K562 (cell line): ENCODE measurements at places on chromosomes 11 and 22.

DNA sequence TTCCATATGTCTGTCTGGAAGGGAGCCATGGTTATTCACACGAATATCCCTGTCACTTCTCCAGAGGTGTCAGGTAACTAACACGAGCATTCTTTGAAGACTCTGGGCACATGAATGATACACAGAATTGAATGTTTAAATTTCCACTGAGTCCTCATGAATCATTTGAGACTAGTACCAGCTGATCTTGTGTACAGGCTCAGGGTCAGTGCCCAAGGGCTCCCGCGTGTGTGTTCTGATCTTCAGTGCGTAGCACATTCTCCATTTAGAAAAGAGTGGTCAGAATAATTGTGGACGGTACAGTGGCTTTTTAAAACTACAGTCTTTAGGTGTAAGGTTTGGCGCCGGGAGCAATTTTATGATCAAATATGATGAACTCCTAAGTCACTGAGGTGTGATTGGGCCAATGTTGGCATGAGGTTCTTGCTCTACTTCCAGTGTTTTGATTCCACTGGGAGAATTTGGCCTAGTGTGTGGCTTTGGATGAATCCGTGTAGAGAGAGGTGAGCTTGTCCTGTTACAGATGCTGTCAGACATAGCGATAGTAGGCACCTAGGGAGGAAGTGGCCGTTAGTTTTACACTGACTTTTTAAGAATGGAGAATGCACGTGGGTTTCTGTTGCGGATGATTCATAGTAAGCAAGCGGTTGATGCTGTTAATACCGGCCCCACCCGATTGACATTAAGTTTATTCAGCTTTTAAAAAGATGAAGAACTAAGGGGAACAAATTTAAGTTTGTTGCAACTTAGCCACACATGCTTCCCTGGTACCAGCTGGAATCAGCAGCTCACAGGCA lies 22.2 kb downstream of the NUP50 start:
- no peaks in the 10 kb centered on the region for H3K4me1 ChIP-seq
- peaks cover 49% of the 10 kb centered on the region; the same call in 2 of the 3 replicates for H3K36me3 ChIP-seq
- no peak overlapping the region for H3K27ac ChIP-seq
- no peak overlapping the region for H3K4me3 ChIP-seq
- no peak for DNase-seq

DNA sequence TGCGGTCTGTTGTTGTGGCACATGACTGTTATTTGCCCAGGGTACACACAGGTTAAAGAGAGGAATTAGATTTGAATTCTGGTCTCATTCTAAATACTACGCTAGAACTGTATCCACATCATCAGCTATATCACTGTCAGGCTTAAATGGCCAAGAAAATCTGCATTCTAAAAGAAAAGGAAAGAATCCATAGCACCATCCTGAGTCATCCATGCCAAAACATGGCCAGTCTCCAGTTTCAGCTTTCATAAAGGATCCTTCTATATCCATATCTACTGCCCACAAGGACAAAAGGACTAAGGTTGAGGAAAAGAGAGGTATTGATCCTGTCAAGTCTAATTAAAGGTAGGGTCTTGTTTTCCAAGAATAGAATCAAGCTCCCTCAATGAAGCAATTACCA lies 73.6 kb upstream of the GDPD4 start:
- no peaks in the 10 kb centered on the region for H3K4me1 ChIP-seq
- no peak overlapping the region for H3K4me3 ChIP-seq
- H3K27me3 ChIP-seq, result no peaks in the 10 kb centered on the region
- no peak overlapping the region for H3K27ac ChIP-seq

GRCh38 chr11:1875093-1875850 lies 16.4 kb downstream of the PRR33 start:
- no peak overlapping the region for H3K4me3 ChIP-seq
- H3K27ac ChIP-seq, result no peak overlapping the region
- DNase-seq, result no peak
- no peaks in the 10 kb centered on the region for H3K4me1 ChIP-seq
- H3K36me3 ChIP-seq, result no peaks in the 10 kb centered on the region

- H3K27me3 ChIP-seq, result no peaks in the 10 kb centered on the region
- H3K4me1 ChIP-seq, result peaks cover 25% of the 10 kb centered on the region
- H3K4me3 ChIP-seq, result peak overlapping the region; percentile 48; the same call in 1 of the 2 replicates
- DNase-seq, result peak; percentile 92
- H3K36me3 ChIP-seq, result peaks cover 12% of the 10 kb centered on the region; the same call in 2 of the 3 replicates
These were observed 19.3 kb downstream of the CREB3L1 start for GRCh38 chr11:46296528-46297448.

GRCh38 chr22:39471381-39472141 lies 14.7 kb downstream of the MGAT3 start:
- no peaks in the 10 kb centered on the region for H3K27me3 ChIP-seq
- no peaks in the 10 kb centered on the region for H3K36me3 ChIP-seq
- H3K4me3 ChIP-seq, result peak overlapping the region; percentile 17; the same call in 1 of the 2 replicates

- no peaks in the 10 kb centered on the region; the same call in 2 of the 3 replicates for H3K27me3 ChIP-seq
- no peak overlapping the region for H3K27ac ChIP-seq
- no peak overlapping the region for H3K4me3 ChIP-seq
- H3K36me3 ChIP-seq, result no peaks in the 10 kb centered on the region
These were observed 61.0 kb downstream of the LIF start for GRCh38 chr22:30185549-30185948.

DNA sequence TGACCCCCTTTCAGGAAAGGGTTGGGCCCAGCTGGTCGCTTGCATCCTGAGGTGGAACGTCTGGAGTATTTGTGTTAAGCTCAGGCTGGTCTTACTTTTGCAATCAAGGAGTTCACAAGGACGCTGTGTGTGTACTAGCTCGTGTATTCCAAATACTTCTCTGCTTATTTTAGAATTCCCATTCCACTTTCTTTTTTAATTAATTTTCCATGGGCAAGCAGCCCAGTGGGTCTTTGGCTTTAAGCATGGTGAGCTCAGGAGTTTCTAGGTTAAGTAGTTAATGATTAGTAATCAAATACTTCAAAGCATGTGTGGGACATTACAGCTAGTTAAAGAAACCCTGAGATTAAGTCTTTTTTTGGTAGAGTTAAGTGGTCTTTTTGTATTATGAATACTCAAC lies 68.6 kb downstream of the CSNK2A3 start:
- H3K27me3 ChIP-seq, result peaks cover 43% of the 10 kb centered on the region
- no peak overlapping the region for H3K27ac ChIP-seq
- H3K4me1 ChIP-seq, result no peaks in the 10 kb centered on the region
- H3K4me3 ChIP-seq, result no peak overlapping the region
- no peak for DNase-seq
- no peaks in the 10 kb centered on the region for H3K36me3 ChIP-seq

DNA sequence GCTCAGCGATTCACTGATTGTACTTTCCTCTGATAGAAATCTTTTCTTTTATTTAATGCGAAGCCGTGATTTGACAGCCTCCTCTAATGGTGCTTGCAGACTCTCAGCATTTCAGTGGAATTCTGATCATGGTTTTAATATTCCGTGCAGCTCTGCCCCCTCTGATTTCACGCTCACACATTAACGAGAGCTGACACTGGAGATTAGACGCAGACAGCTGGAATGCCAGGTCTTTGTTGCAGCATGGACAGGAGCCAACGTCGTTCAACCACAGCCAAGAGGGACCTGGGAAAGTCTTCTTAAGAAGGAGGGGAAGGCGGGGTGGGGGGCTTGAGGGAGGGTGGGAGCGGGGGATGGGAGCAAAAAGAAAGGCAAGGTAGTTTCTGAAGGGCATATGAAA lies 186.4 kb downstream of the BLID start:
- no peaks in the 10 kb centered on the region for H3K27me3 ChIP-seq
- H3K36me3 ChIP-seq, result no peaks in the 10 kb centered on the region
- DNase-seq, result no peak

DNA sequence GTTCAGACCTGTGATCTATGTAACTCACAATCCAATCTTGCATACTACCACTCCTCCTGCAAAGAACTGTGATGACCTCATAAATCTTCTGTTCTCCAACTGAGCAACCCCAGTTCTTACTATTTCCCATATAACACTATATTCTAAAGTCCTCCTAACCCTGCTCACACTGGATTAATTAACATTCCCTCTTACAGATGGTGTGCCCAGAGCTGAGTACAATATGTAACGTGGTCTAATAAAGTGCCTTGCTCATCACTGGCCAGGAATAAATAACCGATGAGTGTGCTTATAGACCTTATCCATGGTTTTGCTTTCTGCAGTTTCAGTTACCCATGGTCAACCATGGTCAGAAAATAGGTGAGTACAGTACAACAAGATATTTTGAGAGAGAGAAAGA lies 28.6 kb downstream of the PRCP start:
- H3K27ac ChIP-seq, result no peak overlapping the region
- H3K27me3 ChIP-seq, result no peaks in the 10 kb centered on the region
- H3K36me3 ChIP-seq, result no peaks in the 10 kb centered on the region
- no peak overlapping the region for H3K4me3 ChIP-seq

DNA sequence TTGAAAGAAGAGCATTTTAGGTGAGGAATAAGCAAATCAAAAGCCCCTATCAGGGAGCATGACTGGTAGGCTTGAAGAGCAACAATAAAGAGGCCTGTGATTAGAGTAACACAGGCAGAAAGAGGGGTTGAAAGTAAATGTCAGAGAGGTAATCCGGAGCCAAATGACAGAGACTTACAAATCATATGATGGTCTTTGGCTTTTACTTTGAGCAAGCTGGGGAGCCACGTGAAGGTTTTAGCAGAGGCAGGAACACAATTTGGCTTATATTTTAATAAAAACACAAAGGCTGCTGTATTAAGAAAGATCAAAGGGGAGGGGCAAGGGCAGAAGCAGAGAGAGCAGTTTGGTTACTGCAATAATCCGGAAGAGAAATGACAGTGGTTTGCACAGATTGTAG lies 12.8 kb upstream of the NARS2 start:
- H3K4me3 ChIP-seq, result no peak overlapping the region
- no peaks in the 10 kb centered on the region for H3K4me1 ChIP-seq
- 0 out of 2 replicates have a peak, but pooled peaks cover 4% of the 10 kb centered on the region for H3K27me3 ChIP-seq
- no peak overlapping the region for H3K27ac ChIP-seq
- H3K36me3 ChIP-seq, result no peaks in the 10 kb centered on the region

DNA sequence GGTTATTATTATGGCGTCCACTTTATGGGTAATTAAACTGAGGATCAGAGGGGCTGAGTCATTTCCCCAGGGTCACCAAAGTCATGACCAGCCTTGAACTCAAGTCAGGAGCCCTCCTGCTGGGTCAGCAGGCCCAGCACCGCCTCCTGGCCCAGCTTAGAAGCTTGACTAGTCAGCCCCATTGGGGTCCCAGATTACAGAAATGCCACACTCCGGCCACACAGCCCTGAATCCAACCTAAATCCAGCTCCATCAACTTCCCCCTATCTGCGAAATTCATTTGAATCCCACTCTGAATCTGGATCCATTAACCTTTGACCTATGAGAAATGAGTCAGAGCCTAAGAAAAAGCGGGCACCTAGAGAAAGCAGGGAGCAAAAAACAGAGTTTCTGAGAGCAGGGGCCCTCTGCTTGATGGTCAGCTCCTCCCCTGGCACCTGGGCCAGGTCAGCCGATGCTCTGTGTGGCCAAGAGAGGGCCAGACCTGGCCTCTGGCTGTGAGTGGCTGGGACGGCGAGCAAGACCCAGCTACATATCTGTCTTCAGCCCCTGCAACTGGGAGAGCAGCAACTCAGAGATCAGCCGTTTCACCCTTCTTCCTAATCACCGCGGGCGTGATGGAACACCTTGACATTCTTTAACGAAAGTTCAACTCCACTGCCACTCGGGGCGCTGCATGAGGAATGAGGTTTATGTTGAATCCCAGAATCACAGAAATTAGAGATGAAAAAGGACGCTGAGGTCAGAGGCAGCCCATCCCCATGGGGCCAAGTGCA lies 196.1 kb downstream of the TRIM29 start:
- H3K36me3 ChIP-seq, result no peaks in the 10 kb centered on the region

DNA sequence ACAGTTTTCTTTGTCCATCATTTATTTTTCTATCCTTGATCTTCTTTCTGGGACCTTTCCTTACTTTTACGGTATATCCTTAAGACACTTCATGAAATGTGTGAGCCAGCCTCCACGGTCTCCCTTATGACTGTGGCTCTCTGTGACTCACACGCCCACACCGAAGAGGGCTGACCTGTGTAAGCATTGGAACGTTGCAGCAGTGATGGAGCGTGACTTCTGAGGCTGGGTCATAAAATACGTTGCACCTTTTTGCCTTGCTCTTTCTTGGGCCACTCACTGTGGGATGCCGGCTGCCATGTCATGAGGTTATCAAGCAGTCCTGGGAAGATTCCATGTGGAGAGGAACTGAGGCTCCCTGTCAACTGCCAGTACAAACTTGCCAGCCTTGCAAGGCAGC lies 96.3 kb upstream of the RAB1B start:
- H3K4me3 ChIP-seq, result no peak overlapping the region
- no peak overlapping the region for H3K27ac ChIP-seq
- H3K27me3 ChIP-seq, result no peaks in the 10 kb centered on the region
- peak; percentile 37 for DNase-seq

- peak overlapping the region; percentile 30; the same call in 1 of the 3 replicates for H3K27ac ChIP-seq
- peaks cover 4% of the 10 kb centered on the region; the same call in 2 of the 3 replicates for H3K4me1 ChIP-seq
These were observed 1.0 kb downstream of the PAX6 start for GRCh38 chr11:31809857-31810778.

- no peak overlapping the region for H3K4me3 ChIP-seq
- H3K4me1 ChIP-seq, result no peaks in the 10 kb centered on the region; the same call in 1 of the 2 replicates
- no peaks in the 10 kb centered on the region for H3K27me3 ChIP-seq
These were observed 84.9 kb downstream of the ATXN10 start for GRCh38 chr22:45756558-45756957.

- no peaks in the 10 kb centered on the region for H3K4me1 ChIP-seq
- no peaks in the 10 kb centered on the region for H3K36me3 ChIP-seq
- H3K27me3 ChIP-seq, result no peaks in the 10 kb centered on the region
- H3K27ac ChIP-seq, result no peak overlapping the region
- no peak for DNase-seq
- no peak overlapping the region for H3K4me3 ChIP-seq
These were observed 627.3 kb upstream of the KIRREL3 start for GRCh38 chr11:127627629-127628457.

DNA sequence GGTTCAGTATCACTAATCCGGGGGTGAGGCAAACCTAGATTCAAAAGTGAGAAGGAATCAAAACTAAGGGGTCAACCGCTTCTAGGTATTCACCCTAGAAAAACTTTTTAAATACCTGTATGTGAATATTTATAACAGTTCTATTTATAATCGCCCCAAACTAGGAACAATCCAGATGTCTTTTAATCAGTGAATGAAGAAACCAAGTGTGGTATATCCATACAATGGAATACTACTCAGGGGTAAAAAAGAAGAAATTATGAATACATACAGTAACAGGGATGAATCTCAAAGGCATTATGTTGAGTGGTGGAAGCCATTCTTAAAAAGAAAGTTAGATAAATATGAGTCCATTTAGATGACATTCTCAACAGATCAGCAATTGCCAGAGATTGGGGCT lies 178.0 kb upstream of the BLID start:
- H3K27ac ChIP-seq, result no peak overlapping the region
- no peaks in the 10 kb centered on the region for H3K27me3 ChIP-seq
- DNase-seq, result no peak
- no peaks in the 10 kb centered on the region for H3K36me3 ChIP-seq
